ENCODE measurements at places on chromosomes 13 and 19.

- DNase-seq: no peak
These were observed 6.7 kb upstream of the KATNAL1 start for GRCh38 chr13:30314069-30314468.

- DNase-seq: peak; percentile 45
These were observed 232.5 kb downstream of the SLC7A1 start for GRCh38 chr13:29362849-29363604.

- DNase-seq: no peak
These were observed 6.3 kb upstream of the JUNB start for GRCh38 chr19:12784871-12785430.

DNA sequence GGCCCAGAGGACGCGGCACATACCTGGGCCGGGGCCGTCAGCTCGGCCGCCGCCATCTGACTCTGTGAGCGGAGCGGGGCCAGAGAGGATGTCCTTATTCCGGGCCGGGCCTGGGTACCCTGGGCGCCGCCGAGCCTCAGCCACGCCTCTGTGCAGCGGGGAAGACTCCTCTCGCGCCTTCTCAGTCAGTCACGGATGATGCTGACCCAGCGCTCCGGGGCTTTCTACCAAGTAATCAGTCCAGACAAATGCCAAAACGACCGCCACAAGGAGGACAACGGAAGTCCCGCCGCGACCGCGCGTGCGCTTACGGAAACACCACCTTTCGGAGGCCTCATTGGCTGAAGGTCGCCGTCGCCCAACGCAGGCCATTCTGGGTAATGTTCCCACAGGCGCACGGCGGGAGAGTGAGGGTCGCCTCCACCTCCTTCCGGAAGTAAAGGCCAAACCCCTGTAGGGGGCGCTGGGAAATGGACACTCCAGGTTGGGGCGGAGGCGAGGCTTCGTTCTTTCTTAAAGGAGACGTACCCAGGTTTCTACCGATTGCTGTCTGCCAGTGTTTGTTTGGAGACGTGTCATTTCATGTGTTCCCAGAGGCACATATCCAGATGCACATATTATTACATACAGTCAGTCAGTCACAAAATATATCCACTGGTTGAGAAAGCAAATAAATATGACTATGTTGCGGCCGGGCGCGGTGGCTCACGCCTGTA lies at the start of gene ZNF256:
Gene ZNF256 (minus strand): TSS at position 288 of the 716 bp plus-strand sequence. CDS start 232 bp downstream, at position 56.
- DNase-seq: peak; percentile 57

DNA sequence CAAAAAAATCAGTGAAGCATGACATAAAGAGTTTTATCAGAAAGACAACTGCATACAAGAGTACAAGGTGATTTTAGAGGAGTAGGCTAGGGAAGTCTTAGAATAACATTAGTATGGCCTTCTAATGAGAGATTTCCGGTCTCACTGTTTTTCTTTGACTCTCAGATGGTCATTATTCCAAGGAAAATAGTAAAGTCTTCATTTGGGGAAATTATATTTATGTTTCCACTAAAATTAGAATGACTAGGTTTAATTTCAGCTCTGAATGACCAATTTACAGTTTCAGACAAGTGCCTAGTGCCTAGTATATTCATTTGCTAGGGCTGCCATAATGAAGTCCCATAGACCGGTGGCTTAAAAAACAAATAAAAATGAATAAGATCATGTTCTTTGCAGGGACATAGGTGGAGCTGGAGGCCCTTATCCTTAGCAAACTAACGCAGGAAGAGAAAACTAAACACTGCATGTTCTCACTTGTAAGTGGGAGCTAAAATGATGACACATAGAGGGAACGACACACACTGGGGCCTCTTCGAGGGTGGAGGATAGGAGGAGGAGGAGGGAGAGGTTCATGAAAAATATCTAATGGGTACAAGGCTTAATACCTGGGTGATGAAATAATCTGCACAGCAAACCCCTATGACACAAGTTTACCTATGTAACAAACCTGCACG lies 303.1 kb downstream of the PCDH9 start:
- DNase-seq: no peak

DNA sequence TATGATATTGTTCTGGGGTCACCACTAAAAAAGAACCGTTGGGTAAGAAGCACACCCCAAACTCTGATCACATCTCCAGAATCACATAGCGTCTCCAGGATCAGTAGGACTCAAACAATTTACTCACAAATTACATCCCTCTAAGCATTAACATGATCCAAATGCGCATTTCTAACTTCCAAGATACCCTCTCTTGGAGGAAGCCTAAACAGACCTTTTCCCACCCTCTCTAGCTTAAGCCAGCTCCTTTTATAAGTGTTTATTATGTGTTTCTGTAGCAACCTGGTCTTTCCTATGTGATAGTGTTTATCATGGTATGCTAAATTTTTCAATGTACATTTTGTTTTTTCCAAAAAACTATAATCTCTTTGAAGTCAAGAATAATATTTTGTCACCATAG lies 1846.5 kb downstream of the OLFM4 start:
- DNase-seq: no peak

- peak; percentile 87 for DNase-seq
These were observed 783 bp downstream of the PHLDB3 start for GRCh38 chr19:43503501-43504425.

- no peak for DNase-seq
These were observed 72.4 kb upstream of the NBEA start for GRCh38 chr13:34869696-34870095.

- DNase-seq: no peak
These were observed 1.6 kb downstream of the FTL start for GRCh38 chr19:48966541-48967345.

DNA sequence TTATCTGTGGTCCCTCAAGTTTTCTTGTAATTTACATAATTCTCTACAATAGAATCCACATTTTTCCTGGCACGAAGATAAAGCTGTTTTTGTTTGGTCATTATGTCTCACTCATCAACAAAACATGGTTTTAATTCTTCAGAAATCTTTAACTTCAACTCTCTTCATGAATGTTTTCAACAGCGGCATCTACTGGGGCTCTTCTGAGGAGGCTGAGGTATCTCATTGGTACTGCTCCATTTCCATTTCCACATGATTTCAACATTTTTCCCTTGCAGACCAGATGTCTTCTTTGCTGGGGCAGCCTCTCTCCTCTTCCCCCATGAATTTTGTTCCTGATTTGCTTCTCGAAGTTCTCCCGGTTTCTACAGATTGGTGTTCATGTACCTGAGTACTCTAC lies 5.8 kb upstream of the KBTBD7 start:
- no peak for DNase-seq

GRCh38 chr19:35793381-35794165 lies 18.2 kb downstream of the ARHGAP33 start:
- no peak for DNase-seq

DNA sequence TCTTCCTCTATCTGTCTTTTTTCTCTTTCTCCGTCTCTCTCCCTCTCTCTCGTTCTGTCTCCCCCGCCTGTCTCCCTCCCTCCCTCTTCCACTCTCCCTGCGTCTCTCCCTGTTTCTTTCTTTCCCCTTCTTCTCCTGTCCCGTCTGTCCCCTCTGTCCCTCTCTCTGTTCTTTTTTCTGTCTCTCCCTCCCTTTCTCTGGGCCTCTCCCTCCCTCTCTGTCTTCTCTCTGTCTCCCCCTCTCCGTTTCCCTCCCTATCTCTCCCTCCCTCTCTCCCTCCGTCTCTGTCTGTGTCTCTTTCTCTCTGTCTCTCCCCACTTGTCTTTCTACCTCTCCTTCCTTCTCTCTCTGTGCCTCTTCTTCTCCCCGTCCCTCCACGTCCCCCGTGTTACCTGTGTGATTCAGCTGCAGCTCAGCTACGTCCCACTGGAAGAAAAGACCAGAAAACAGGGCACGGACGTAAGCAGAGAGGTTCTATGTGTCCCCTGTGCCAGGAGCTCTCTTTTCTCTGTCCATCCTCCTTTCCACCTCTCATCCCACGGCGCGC lies 1.2 kb downstream of the CD70 start:
- DNase-seq: no peak

DNA sequence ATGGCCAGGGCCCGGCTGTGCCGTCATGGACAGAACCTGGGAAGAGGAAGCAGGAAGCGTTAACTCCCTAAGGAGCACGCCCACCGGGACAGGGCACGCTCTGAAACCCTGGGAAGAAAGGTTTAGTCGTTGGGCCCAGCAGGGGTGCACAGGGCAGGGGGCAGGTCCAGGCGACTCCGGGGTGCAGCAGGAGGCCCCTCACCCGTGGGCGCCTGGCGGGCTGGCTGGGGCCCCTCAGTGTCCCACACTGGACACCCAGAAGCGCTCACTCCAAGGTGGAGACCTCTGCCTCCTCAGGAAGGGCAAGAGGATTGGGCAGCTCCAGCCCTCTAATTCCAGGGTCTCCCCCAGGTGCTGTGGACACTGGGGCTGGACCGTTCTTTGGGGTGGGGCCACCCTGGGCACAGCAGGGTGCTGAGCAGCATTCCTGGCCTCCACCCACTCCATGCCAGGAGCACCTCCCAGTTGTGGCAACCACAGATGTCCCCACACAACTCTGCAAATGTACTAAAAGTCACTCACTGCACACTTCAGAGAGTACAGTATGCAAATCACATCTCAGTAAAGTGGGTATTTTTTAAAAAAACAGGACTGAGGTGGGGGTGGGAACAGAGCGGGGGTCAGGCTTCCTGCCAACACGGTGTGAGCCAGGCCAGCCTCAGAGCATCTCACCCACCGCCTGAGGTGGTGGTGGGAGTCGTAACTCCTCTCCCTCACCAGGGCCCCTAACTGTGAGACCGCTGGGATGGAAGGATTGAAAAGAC lies 35.2 kb downstream of the PIP5K1C start:
- no peak for DNase-seq

- no peak for DNase-seq
These were observed 238.2 kb downstream of the B3GLCT start for GRCh38 chr13:31437975-31438374.

- no peak for DNase-seq
These were observed 1.2 kb upstream of the FAM83E start for GRCh38 chr19:48616041-48616436.

GRCh38 chr19:45376045-45376724 lies 5.8 kb upstream of the ERCC2 start:
- peak; percentile 98 for DNase-seq
